Stimulated activated CD4-positive, alpha-beta T cell treated with anti-CD3 and anti-CD28 coated beads, Interleukin-2, amount 100 ng/mL, for 48 hours (primary cell): ENCODE measurements at places on chromosomes 1 and 21.

GRCh38 chr1:166960858-166961474 is 14.4 kb downstream of the ILDR2 start:
- DNase-seq = no peak

DNA sequence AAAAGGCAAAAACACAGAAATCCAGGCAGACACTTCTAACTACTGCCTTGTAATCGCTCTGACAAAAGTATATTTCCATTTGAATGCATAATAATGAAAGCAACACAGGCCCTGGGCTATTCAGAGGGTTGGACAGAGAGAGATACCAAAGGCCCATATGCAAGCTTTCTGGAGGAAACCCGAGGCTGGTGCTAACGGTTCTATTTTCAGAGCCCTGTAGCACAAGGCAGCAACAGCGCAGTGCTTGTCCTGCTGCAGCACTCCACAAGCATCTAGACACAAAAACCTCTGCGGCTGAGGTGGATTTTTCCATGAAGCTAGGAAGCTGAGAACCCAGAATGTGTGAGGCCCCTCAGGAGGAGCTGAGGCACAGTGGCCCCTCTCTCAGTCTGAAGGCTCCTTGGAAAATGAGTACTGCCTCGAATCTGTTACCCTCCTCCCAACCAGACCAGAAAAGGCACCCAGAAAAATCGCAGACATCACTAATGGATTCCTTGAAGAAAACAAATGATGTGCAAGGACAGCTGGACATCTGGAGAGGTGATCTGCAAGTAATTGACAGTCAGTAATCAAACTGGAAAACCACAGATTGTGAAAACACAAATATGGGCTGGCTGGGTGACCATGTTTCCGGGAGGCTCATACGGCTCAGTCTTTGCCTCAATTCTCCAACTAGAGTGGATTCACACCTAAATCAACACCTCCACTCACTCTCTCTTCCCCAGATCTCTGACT is 54.0 kb downstream of the COLGALT2 start:
- no peak for DNase-seq

DNA sequence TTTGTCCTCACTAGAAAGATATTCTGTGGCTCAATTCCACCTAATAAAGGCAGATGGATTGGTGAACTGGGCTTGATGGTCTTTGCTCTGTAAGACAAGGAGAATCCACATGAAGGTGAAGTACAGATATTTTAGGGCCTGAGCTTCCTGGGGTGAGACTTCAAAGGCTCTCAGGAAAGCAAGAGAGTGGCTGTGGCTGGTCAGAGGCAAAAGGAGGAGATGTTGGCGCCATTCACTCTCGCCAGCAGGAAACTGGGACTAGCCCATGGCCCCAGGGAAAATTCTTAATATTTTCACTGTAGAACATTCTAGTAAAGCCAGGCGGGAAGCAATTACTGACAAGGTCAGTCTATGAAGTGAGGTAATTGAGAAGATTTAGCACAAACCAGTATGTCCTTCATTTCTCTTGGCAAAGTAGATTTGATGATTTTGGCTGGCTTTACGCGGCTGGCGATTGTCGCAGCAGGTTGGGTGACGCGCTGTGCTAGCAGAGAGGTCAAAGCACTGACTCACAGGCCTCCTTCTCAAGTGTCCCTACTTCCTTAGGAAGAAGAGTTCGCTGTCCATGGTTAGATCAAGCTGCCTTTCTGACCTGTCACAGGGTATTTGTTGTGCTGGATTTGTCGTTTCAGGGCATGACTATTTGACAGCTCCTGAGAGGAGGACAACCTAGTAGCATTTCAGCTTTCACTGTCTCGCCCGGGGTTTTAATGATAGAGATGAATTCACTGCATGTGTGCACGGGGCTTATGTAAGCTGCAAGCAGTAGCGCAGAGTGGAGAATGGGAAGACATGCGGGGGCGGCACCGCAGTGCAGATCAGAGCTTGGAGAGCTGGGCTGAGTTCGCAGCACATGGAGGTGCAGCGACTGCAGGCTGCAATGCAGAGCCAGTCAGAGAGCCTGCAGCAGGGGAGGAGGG is 32.7 kb downstream of the XCL1 start:
- no peak for DNase-seq

GRCh38 chr1:157956732-157957131 is 36.7 kb upstream of the KIRREL1 start:
- no peak for DNase-seq
